ENCODE measurements at places on chromosomes 7 and 10.

DNA sequence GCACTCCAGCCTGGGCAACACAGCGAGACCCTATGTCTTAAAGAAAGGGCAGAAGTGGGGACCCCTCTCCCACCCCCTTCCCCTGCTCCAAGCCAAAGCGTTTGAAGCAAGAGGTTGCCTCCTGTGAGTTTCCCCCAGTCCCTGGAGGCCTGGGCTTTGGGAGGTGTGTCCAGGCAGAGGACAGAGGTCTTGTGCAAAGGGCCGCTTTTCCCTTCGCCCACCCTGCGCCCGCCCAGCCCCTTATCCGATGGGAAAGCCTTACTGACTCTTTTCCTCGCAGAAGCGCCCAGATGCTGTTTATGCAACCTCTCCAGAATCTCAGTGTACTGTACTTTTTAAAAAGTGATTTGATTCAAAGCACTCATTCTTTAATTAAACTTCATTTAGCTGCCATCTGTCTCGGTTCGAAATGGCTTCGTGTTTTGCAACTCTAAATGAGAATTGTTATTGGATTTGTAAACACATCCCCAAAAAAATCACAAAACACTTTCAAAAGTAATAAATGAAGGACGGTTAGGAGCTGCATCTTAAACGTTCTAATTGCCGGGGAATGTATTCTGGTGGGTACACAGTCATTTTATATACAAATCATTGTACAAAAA is 50.5 kb upstream of the GTF2I start:
- DNase-seq = no peak

GRCh38 chr7:52689912-52690311 is 345.5 kb upstream of the POM121L12 start:
- no peak for DNase-seq

- DNase-seq = no peak
These were observed 41.7 kb upstream of the LOXL4 start for GRCh38 chr10:98309366-98310355.

DNA sequence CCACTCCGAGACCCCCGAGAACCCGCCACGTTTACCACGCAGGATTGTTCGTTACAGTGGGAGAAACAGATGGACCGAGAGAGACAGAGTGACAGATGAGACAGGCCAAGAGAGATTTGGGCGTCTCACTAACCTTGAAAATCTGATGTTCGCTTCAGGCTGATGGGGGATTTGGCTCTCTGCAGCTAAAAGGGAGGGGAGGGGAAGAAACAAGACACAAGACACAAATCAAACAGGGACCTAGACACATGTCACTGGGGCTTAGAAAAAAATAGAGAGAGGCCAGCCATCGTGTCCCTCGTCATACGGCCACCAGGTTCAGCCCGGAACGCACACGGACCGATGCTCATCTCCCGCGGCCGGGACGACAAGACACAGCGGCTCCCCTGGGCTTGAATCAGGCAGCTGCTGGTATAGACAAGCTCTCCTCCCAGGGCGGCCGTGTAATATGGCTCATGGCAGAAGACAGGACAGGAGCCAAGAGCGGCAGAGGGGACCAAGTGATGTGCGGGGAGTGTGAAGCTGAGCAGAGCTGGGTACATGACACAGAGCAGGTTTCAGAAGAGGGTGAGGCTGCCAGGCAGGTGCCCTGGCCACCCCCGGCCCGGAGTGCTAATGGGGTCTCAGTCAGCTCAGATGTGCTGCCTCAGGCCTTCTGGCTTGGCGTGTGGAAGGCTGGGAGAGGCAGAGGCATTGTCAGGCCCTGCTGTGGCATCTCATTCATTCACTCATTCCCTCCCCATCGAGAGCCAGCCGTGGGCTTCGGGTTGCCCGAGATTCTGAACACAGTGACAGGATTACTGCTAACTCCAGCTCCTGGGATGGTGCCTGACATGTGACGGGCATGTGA is 88.5 kb upstream of the GNA12 start:
- DNase-seq = no peak

- no peak for DNase-seq
These were observed 219.1 kb downstream of the TAX1BP1 start for GRCh38 chr7:27958933-27959548.

DNA sequence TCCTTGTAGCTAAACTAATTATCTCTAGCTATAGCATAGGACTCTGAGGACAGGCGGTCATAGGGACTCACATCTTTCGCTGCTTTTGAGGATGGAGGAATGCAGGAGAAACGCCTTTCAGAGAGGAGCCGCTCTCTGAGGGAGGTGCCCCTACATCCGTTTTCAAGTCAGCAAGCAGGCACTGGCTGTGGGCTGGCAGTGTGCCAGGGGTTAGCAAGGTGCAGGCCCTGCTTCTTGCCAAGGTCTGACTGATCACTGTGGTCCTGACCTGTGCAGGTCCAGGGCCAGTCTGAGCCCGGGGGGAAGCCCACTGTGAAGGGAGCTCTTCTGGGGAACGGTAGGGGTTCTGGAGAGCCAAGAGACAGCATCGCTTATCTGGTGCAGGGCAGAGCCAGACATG is 89.4 kb downstream of the SH3PXD2A start:
- DNase-seq = peak; percentile 45

GRCh38 chr10:130018265-130018664 is 54.2 kb upstream of the EBF3 start:
- DNase-seq = no peak
